Neural crest cell (in vitro differentiated cells): ENCODE measurements at places on chromosomes 16 and 17. TPM values are rescaled to one million over a fixed set of nuclear protein-coding genes. Genes with fewer than 3 reads are reported as not detected.

DNA sequence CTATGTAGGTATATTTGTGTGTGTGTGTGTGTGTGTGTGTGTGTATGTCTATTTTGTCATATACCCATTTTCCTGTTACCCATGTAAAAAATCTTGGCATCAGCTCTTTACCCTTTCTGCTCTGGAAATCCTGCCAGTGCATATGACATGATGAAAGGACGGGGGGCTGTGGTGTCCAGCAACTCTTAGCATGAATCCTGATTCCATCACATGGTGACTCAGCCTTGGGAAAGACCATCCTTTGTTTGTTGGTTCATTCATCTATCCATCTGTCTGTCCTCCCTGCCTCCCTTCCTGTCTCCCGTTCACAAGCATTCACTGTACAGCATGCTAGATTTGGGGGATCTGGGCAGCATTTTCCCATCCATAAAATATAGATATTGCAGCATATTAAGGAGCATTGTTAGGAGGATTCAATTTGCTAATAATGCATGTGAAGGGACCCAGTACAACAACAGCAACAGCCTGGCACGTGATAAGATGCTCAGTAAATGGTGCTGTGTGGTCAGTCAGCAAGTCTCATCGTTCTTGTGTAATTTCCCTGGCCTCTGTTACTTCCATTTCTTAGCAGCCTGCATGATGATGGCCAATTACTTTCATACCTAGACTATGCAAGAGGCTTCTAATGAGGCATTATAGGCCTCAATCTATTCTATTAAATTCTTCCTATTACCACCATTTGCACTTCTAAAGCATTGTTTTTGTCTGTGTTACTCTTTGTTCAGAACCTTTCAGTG, 191.0 kb downstream of the PRKCA start:
- DNase-seq: no peak

DNA sequence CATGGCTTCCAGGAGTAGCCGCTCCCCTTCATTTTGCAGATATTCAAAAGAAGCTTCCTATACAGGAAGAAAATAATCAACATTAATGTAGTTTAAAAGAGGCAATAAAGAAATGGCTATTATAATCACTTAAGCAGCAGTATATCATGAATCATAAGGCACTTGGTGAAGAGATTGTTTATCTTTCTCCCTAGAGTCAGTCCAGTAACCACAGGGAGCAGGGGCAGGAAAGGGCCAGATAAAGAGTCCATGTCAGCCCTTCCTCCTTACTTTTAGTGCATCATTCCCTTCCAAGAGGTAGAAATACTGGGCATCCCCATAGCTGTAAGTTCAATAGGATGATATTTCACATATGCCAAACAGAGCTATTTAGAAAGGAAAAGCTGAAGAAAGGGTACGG, 184.6 kb upstream of the C17orf78 start:
- no peak for DNase-seq

GRCh38 chr17:45110676-45111611, 21.4 kb downstream of the PLCD3 start:
- DNase-seq: no peak

CA7 gene
- total RNA-seq: not detected in 2 replicates

DNA sequence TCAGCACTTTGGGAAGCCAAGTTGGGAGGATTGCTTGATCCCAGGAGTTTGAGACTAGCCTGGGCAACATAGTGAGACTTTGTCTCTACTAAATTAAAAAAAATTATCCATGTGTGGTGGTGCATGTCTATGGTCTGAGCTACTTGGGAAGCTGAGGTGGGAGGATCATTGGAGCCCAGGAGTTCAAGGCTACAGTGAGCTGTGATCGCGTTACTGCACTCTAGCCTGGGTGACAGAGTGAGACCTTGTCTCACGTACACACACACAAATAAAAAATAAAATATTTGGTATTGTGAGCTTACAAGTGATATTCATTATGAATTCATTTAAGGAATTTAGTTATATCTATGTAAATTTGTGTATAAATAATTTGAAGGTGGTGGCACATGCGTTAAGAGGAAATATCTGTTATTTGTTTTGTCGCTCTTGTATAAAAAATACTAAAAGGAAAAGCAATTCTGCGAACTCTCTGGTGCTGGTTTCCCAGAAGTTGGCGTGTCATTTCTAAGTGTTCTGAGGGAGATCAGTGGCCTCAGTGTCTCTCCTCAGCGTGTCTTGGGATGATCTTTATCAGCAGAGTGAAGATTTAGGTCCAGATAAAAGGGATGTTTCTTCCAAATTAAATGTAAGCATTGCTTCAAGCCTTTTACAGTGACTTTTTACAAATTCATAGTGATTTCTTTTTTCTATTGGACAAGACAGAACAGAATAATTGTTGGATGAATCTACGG, 187.6 kb downstream of the FTO start:
- DNase-seq: no peak

DNA sequence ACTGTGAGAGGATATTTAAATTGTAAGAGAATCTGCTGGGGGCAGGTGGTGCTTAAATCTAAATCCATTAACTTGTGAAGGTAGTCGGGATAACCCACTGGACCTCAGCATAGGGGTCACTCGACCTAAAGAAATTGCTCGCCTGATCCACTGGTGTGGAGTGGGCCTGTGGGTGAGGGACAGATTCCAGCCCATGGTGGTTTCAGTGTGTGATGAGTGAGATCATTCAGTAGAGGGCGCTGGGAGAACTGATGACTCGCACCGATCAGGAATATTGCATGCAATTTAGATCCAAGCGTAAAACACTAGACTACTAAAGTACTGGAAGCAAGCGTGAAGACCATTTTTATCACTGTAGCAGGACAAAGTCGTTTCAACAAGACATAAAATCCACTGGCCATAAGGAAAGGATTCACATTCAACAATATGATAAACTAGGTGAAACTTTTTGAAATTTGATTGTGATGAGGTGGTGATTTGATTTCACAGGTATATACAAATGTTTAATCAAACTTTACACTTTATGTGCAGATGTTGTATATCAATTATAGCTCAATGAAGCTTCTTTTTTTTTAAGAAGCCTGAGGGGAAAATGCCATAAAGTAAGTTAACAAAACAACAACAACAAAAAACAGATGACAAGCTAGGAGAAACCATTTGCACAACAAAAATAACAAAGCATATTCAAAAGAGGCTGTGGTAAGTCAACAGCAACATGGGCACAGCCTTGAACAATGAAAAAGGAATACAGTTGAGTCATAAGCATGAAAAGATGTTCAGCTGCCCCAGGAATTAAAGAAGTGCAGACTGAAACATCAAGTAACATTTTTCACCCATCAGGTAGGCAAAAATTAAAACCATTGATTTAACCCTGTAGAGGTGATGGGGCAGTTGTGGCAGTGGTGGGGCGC, 7.5 kb upstream of the TMEM170A start:
- peak; percentile 38 for DNase-seq

DNA sequence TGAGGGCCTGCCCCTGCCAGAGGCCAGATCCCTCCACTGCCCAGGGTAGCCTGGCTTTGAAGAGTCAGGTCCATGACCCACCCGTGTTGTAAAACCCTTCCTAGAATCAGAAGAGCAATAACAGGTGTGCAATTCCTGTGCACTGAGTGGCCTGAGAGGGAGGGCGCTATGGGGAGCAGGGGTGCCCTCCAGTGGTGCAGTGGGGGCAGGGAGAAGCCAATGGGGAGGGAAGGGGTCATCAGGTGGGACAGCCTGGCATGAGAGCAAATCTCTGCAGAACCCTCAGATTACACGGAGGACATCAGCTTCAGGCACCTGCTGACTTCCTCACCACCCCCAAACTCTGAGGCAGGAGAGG, 72.9 kb upstream of the ZNF469 start:
- no peak for DNase-seq

GRCh38 chr17:19537111-19537510, 3.5 kb downstream of the SLC47A1 start:
- no peak for DNase-seq

GRCh38 chr17:61598014-61598413, 7.0 kb upstream of the NACA2 start:
- DNase-seq: no peak

GRCh38 chr17:28335201-28335958, at the start of the genes IFT20 and TNFAIP1:
Gene IFT20, minus strand, starts transcription at chr17:28335472. Its CDS starts 3,487 bp downstream, at chr17:28331985.
Gene TNFAIP1, plus strand, starts transcription at chr17:28335761. Its CDS starts 3,761 bp downstream, at chr17:28339522.
- peak; percentile 96 for DNase-seq

GRCh38 chr17:69945698-69946185, 129.3 kb upstream of the KCNJ16 start:
- no peak for DNase-seq
